ENCODE measurements at places on chromosomes 11 and 22.

- H3K4me3 ChIP-seq, result no peak overlapping the region
- no peak overlapping the region for H3K27ac ChIP-seq
- H3K27me3 ChIP-seq, result no peaks in the 10 kb centered on the region
- DNase-seq, result peak; percentile 52
Observed at GRCh38 chr11:134587345-134587744, 175.3 kb upstream of the B3GAT1 start.

DNA sequence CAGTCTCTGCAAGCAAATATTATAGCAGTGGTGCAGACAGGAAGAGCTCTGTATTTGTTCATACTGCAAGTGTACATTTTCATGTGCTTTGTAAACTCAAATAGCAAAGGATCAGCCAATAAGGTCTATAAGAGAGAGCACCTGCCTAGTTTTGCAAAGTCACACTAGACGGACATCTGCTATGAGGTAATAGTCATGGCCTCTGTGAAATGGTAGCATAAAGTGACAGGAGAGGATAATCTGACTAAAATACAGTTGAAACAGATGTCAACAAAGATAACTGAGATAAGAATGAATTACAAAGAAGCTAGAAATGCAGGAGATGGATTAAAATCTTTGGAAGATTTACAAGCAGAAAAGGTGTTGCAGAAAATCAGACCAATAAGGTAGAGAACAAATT is 70.6 kb upstream of the SPON1 start:
- H3K27ac ChIP-seq, result no peak overlapping the region
- DNase-seq, result no peak

DNA sequence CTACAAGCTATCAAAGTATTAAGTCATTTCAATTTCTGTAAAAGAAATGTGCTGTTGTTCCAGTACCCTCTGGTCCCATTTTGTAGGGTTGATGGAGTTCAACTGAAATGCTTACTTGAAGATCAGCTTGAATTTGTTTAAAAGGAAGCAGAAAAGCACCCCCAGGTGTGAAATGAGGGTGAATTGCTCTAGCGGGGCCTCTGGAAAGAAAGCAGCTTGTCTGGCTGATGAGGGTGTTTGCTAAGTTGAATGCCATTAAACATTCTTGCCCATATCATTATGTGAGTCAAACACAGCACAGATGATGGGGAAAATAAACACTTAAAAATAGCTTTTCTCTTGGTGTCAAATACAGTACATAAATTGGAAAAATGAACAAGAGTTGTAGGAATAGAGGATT is 280.3 kb downstream of the RAB38 start:
- no peaks in the 10 kb centered on the region for H3K27me3 ChIP-seq
- H3K4me3 ChIP-seq, result no peak overlapping the region
- no peak overlapping the region for H3K27ac ChIP-seq
- no peaks in the 10 kb centered on the region for H3K36me3 ChIP-seq

- no peak overlapping the region for H3K27ac ChIP-seq
- no peak for DNase-seq
- H3K4me1 ChIP-seq, result no peaks in the 10 kb centered on the region
- no peaks in the 10 kb centered on the region for H3K36me3 ChIP-seq
Observed at GRCh38 chr11:130426223-130426836, 2.1 kb downstream of the ADAMTS8 start.

GRCh38 chr11:81979448-81979847 is 754.2 kb downstream of the FAM181B start:
- H3K27me3 ChIP-seq, result no peaks in the 10 kb centered on the region
- H3K4me1 ChIP-seq, result no peaks in the 10 kb centered on the region
- H3K27ac ChIP-seq, result no peak overlapping the region
- H3K4me3 ChIP-seq, result no peak overlapping the region
- no peaks in the 10 kb centered on the region for H3K36me3 ChIP-seq

DNA sequence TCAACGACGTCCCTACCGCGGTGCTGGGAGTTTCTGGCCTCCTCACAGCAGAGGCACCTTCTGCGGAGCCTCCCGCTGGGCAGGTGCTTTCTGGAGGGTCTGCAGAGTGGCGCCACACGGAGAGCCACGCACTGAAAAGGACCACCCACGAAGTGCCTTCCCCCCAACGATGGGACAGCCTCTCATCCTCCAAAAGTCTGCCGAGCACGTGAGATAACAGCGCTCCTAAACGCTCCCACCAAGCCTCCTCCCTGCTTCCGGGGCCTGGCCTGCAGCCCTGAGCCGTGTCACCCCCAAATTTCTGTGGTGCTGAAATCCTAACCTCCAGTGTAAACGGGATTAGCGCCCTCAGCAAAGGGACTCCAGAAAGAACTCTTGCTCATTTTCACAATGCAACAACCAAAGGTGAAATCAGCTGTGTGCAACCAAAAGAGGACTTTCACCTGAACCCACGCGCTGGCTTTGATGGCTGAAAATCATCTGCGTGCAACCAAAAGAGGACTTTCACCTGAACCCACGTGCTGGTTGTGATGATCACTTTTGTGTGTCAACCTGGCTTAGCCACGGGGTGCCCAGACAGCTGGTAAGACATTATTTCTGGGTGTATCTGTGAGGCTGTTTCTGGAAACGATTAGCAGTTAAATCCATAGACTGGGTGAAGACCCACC is 924.6 kb downstream of the BRD1 start:
- H3K4me1 ChIP-seq, result no peaks in the 10 kb centered on the region
- no peaks in the 10 kb centered on the region for H3K36me3 ChIP-seq
- DNase-seq, result no peak
- H3K27ac ChIP-seq, result no peak overlapping the region
- no peak overlapping the region for H3K4me3 ChIP-seq

DNA sequence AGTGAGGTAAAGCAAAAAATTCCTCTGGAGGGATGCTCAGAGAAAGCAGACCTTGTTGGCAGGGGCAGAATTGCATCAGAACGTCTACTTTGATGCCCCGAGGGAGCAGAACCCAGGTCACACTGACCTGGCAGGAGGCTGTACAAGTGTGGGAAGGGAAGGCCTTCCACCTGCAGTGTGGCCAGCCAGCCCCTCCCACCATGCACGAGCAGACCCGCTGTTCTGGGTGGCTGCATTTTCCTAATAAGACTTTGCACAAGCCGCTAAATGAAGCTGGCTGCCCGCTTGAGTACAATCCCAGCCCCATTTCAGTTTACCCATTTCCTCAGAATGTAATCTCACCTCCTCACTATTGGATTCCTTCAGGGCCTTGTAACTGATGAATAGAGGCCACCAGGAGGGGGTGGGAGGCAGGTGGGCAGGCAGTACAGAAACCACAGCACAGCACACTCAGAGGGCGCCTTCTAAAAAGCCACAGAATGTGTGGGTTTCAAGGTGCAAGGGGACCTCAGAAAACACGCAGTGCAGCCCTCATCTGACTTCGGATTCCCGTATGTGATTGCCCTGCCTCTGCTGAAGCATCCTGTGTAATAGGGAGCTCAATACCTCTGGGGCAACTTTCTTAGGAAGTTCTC is 316.6 kb downstream of the OPCML start:
- no peaks in the 10 kb centered on the region for H3K36me3 ChIP-seq
- DNase-seq, result peak; percentile 1
- no peak overlapping the region for H3K4me3 ChIP-seq
- H3K27ac ChIP-seq, result no peak overlapping the region
- H3K4me1 ChIP-seq, result no peaks in the 10 kb centered on the region

DNA sequence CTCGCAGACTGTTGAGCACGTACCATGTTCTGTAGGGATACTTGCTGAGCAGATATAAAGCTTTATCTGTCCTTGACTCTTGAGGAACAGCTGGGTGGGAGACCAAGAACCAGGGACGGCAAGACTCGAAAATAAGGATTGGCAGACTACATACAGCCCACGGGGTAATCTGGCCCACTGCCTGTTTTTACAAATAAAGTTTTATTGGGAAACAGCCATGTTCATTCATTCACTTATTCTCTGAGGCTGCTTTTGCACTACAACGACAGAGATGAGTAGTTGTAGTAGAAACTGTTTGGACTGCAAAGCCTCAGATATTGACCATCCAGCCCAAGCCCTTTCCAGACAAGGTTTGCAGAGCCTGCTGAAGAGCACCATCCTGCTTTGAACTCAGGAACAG is 20.3 kb upstream of the RBM4B start:
- no peak overlapping the region for H3K4me3 ChIP-seq
- no peaks in the 10 kb centered on the region for H3K27me3 ChIP-seq
- H3K36me3 ChIP-seq, result no peaks in the 10 kb centered on the region
- no peak overlapping the region for H3K27ac ChIP-seq
- no peaks in the 10 kb centered on the region for H3K4me1 ChIP-seq
- DNase-seq, result no peak

GRCh38 chr22:41513391-41513790 is 30.9 kb downstream of the POLR3H start:
- no peaks in the 10 kb centered on the region for H3K27me3 ChIP-seq
- peaks cover 51% of the 10 kb centered on the region for H3K4me1 ChIP-seq
- DNase-seq, result no peak
- H3K36me3 ChIP-seq, result peaks cover 90% of the 10 kb centered on the region
- H3K27ac ChIP-seq, result peak overlapping the region; percentile 81

- H3K4me1 ChIP-seq, result peaks cover 6% of the 10 kb centered on the region
- no peak overlapping the region for H3K4me3 ChIP-seq
- H3K27ac ChIP-seq, result no peak overlapping the region
- H3K27me3 ChIP-seq, result no peaks in the 10 kb centered on the region
- H3K36me3 ChIP-seq, result no peaks in the 10 kb centered on the region
- no peak for DNase-seq
Observed at GRCh38 chr11:119734788-119735187, 5.8 kb upstream of the NECTIN1 start.

DNA sequence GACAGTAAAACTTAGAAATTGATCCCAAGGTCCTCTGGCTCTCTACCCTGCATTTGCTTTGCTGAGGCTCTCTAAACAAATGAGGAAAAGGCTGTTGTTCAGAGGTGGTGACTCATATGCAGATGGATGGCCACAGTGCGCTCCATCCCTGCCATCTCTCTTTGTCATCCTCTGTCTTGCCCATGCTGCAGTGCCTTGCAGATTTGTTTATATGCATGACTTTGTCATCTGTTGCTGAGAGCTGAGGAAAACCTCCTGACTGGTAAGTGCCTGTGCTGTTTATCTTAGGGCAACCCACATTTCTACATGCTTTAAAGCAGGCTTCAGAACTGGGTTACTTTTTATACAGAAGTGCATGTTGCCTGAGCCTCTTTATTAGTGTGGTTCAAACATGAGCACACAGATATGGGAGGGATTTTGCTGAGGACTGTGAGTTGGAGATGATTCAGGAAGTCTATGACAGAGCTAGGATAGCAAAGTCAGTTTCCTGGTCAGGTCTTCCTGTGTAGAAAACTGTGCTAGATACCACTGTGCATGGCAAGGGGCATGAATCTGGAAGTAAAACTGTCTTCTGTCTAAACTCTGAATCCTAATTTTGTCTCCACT is 57.4 kb downstream of the JAM3 start:
- no peaks in the 10 kb centered on the region for H3K27me3 ChIP-seq
- peak overlapping the region; percentile 81 for H3K27ac ChIP-seq
- H3K4me3 ChIP-seq, result no peak overlapping the region
- no peaks in the 10 kb centered on the region for H3K4me1 ChIP-seq
- no peaks in the 10 kb centered on the region for H3K36me3 ChIP-seq

DNA sequence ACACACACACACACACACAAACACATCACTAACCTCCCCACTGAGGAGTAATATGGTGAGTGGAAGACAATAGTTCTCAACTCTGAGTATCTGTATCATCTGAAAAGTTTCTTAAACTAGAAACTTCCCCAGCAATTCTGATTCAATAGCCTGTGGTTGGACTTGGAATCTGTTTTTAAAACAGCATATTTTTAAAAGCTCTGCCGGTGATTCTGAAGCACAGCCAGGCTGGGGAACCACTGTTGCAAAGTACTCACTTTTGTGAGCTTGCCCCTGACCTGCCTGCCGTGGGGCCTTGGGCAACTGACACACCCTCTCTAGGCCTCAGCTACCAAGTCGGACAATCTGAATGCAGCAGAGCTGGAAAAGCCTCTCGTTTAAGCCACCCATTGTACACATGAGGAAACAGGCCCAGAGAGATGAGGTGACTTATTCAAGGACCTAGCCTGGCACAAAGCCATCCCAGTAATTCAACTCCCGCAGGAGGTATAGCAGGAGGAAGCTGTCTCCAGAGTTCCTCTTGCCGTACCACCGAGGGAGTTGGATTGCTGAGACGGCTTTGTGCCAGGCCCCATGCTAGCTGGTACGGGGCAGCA is 8.9 kb downstream of the SLC15A3 start:
- no peak overlapping the region for H3K4me3 ChIP-seq
- H3K4me1 ChIP-seq, result peaks cover 3% of the 10 kb centered on the region
- H3K27me3 ChIP-seq, result no peaks in the 10 kb centered on the region
- DNase-seq, result no peak

- no peaks in the 10 kb centered on the region for H3K27me3 ChIP-seq
- H3K4me3 ChIP-seq, result no peak overlapping the region
- H3K27ac ChIP-seq, result no peak overlapping the region
Observed at GRCh38 chr11:46112961-46113607, 8.2 kb downstream of the PHF21A start.

DNA sequence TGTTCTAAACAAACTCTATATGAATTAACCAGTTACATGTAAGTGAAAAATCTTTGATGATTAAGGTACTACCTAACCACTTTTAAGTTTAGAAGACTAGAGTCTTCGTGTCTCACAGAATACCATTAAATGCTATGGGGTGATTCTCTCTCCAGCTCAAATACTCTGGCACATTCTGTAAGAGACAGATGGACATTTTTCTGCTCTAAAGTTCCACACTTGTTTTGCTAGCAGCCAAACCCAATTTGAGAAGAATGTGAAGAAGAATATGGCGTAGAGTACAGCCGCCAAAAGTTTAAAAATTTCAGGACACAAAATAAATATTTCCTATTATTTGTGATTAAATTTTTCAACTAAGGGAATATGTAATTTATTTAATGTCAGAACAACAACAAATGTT is 339.1 kb downstream of the GUCY1A2 start:
- no peak for DNase-seq
- no peaks in the 10 kb centered on the region for H3K27me3 ChIP-seq
- H3K27ac ChIP-seq, result no peak overlapping the region
- H3K36me3 ChIP-seq, result no peaks in the 10 kb centered on the region
- no peaks in the 10 kb centered on the region for H3K4me1 ChIP-seq

GRCh38 chr11:72309641-72310040 is 65.7 kb upstream of the PHOX2A start:
- no peak overlapping the region for H3K4me3 ChIP-seq
- H3K27ac ChIP-seq, result no peak overlapping the region
- no peaks in the 10 kb centered on the region for H3K27me3 ChIP-seq
- H3K4me1 ChIP-seq, result no peaks in the 10 kb centered on the region
- no peak for DNase-seq

DNA sequence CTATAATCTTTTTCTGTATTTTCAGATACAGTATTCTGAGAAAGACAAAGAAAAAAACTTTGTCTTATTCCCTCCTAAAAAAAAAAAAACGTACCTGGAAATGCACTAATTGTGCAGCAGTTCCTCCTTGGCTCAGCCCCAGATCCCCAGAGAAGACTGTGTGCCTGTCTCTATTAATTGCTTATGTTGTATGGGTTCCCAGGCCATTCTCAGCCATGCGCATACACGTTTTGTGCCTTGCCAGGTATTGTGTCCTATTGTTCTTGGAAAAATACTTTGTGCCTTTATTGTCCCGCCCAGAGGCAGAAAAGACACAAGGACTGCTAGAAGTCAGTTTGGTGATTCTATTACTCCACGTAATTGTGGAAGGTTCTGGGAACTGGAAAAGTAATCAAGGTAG is 91.2 kb downstream of the PIWIL4 start:
- no peaks in the 10 kb centered on the region for H3K4me1 ChIP-seq
- no peak overlapping the region for H3K4me3 ChIP-seq
- no peaks in the 10 kb centered on the region for H3K36me3 ChIP-seq
- DNase-seq, result no peak
- H3K27ac ChIP-seq, result no peak overlapping the region

- H3K27ac ChIP-seq, result peak overlapping the region; percentile 95
- H3K36me3 ChIP-seq, result no peaks in the 10 kb centered on the region
- no peaks in the 10 kb centered on the region for H3K27me3 ChIP-seq
- peak overlapping the region; percentile 29 for H3K4me3 ChIP-seq
Observed at GRCh38 chr22:36454916-36455570, 26.4 kb downstream of the TXN2 start.

All from right atrium auricular region (tissue), 2 donors.